ENCODE measurements at places on chromosomes 1 and 21.

- no peak for DNase-seq
Measured at GRCh38 chr1:31901838-31902509, 36.2 kb downstream of the PTP4A2 start.

DNA sequence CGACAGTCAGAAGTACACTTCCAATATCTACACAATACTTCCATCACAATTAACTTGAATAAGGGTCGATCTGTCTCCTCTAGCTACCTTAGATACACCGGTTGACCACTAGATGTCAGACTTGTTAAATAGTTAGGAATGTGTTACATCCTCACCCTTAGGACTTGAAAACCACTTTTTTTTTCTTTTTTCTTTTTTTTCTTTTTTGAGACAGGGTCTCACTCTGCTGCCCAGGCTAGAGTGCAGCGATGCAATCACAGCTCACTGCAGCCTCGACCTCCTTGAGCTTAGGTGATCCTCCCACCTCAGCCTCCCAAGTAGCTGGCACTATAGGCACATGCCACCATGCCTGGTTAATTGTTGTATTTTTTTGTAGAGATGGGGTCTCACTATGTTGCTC lies 120.4 kb upstream of the GREM2 start:
- DNase-seq: no peak

GRCh38 chr1:94936861-94937620 lies 10.1 kb upstream of the CNN3 start:
- DNase-seq: no peak

GRCh38 chr1:230693221-230693620 lies 20.7 kb downstream of the AGT start:
- no peak for DNase-seq

DNA sequence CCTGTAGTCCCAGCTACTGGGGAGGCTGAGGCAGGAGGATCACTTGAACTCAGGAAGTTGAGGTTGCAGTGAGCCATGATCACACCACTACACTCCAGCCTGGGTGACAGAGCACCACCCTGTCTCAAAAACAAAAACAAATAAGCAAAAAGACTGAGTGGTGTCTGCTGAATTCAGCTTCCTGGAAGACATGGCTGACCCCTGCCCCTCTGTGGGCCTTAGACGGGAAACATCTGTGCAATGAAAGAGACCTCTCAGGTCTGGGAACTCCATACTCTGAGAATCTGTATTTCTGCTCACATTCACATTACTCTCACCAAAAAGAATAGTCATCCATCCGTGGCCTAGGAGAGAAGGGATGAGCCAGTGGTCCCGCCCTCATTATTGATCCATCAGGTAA lies 2.0 kb downstream of the HTR1D start:
- DNase-seq: no peak

GRCh38 chr1:203099805-203100515 lies 14.1 kb upstream of the MYOG start:
- DNase-seq: no peak

GRCh38 chr1:235553112-235553551 lies 48.9 kb upstream of the B3GALNT2 start:
- DNase-seq: no peak

DNA sequence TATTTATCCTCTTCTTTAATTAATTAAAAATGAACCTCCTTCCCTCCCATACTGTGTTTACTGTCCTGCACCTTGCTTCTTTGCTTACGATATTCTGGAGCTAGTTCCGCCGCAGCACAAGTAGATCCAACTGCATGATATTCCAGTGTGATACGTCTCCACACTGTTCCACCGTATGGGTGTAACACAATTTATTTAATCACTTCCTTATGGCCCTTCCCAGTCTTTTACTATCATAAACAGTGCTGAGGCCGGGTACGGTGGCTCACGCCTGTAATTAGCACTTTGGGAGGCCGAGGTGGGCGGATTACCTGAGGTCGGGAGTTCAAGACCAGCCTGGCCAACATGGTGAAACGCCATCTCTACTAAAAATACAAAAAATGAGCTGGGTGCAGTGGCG lies 25.7 kb downstream of the CNST start:
- no peak for DNase-seq

- DNase-seq: no peak
Measured at GRCh38 chr1:183019139-183019740, 4.0 kb upstream of the LAMC1 start.

- DNase-seq: no peak
Measured at GRCh38 chr1:224331326-224331725, 1.4 kb upstream of the NVL start.

- DNase-seq: no peak
Measured at GRCh38 chr1:30818568-30819243, 61.1 kb upstream of the LAPTM5 start.

DNA sequence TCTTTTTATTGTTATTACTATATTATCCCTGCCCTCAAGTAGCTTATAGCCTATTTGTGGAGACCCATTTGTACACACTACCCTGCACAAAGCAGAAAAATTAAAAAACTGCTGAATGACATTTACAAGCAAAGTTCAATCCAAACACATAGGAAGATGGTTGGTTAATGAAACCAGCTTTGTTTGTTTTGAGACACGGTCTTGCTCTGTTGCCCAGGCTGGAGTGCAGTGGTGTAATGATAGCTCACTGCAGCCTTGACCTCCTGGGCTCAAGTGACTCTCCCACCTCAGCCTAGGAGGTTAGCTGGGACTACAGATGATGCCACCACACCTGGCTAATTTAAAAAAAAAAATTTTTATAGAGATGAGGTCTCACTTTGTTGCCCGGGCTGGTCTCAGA lies 31.6 kb downstream of the TGFB2 start:
- no peak for DNase-seq

DNA sequence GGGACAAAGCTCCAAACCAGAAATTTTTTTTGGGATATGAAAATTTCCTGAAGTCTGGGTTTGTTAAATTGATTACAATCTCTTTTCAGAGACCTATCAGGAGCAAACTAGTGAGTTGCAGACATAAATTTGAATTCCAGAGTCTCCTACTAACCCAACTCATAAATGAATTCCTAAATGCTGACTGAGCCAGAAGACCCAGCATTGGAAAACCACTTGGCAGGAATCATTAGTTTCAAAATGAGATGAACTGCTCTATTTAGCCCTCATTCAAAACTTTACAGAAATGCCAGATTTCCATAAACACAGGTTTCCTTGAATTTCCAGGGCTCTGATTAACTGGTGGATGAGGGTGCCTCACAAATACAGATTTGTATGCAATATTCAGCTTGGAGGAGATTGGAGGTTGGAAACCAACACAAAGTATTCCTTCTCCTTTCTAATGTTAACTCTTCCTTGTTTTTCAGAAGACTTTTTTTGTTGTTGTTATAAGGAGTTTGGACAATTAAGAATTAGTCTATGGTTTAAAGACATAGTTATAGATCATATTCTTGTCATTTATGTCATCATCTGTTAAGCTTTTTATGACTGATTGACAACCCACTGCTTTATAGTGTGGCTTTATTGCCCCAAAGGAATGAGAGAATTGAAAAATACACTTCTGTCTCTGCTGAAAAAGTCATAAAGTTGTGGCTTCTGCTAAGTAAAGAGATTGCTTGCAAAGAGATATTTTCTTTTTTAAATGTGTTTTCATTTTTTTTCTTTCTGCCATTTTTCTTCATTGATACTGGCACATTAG lies 222.8 kb downstream of the HLX start:
- peak; percentile 40 for DNase-seq

DNA sequence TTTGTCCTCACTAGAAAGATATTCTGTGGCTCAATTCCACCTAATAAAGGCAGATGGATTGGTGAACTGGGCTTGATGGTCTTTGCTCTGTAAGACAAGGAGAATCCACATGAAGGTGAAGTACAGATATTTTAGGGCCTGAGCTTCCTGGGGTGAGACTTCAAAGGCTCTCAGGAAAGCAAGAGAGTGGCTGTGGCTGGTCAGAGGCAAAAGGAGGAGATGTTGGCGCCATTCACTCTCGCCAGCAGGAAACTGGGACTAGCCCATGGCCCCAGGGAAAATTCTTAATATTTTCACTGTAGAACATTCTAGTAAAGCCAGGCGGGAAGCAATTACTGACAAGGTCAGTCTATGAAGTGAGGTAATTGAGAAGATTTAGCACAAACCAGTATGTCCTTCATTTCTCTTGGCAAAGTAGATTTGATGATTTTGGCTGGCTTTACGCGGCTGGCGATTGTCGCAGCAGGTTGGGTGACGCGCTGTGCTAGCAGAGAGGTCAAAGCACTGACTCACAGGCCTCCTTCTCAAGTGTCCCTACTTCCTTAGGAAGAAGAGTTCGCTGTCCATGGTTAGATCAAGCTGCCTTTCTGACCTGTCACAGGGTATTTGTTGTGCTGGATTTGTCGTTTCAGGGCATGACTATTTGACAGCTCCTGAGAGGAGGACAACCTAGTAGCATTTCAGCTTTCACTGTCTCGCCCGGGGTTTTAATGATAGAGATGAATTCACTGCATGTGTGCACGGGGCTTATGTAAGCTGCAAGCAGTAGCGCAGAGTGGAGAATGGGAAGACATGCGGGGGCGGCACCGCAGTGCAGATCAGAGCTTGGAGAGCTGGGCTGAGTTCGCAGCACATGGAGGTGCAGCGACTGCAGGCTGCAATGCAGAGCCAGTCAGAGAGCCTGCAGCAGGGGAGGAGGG lies 32.7 kb downstream of the XCL1 start:
- peak; percentile 72 for DNase-seq

GRCh38 chr21:44360159-44360558 lies 6.7 kb downstream of the TRPM2 start:
- peak; percentile 13 for DNase-seq

DNA sequence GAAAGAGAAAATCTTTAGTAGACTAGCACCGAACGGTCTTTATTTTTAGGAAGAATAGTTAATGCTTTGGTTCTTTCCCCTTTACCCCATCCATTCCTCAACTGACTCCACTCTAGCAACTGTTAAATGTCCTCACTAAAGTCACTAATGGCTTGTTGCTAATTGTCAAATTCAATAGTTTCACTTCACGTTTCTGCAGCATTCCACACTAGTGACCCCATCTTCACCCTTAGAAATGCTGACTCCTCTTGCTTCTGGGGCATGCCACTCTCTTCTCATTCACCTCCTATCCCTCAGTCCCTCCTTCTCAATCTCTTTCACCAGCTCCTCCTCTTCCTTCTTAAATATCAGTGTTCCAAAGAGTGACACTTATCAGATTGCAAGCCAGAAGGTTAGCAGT lies 19.4 kb upstream of the CADM3 start:
- no peak for DNase-seq

Measured in left hindlimb (tissue), 1 donor.